DND-41 (cell line): ENCODE measurements at places on chromosomes 11 and 22.

DNA sequence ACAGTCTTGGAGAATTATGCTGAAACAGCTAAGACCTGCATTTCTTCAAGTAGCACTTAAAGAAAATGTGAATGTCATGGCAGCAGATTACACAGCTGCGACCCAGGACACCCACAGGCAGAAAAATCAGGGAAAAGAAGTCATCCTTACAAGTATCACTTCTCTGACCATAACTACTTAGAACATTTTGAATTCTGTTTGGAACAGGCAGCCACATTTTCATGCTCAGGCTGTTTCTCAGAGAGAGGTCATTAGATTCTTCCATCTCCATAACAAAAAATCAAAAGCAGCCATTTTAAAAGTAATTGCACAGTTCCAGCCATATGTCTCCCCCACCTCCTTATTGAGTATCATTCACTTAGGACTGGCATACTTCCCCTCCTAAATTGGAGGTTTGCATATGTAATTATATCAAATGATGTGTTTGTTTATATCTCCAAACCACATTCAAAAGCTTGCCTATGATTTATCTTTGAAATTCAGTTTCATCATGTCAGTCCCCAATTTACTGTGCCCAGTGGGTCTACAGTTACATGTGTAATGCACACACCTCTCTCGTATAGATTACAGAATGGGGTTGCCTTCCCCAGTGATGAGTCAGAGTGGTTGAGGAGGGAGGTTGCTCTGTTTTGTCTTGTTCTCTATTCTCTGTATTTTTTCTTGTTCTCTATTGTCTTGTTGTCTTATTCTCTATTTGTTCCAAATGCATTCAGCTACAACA lies 276.5 kb upstream of the MTNR1B start:
- DNase-seq: no peak

DNA sequence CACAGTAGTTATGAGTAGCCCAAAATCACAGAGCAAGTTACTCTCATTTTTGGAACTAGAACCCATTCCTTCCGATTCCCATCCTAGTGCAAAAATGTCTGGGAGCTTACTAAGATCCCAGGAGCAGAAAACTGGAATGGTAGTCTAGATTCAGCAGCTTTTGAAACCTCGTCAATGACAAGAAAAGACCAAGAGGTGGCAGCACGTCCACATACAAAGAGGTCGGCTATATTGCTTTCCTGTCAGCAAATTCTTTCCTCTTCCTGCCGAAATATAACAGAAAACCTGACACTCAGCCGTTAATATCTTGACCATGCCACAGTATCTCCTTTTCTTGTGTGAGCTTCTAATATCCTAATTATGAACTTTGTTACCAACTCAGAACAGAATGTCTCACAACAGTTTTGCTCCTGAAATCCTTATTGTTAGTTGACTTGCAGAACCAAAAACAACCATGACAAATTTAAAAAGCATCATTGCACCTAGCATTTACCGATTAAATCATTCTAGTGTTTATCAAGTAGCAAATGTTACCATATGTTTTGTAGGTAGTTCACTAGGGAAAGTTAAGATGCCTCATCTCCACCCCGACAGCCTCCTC lies 92.8 kb upstream of the OR9G4 start:
- peak; percentile 48 for DNase-seq

DNA sequence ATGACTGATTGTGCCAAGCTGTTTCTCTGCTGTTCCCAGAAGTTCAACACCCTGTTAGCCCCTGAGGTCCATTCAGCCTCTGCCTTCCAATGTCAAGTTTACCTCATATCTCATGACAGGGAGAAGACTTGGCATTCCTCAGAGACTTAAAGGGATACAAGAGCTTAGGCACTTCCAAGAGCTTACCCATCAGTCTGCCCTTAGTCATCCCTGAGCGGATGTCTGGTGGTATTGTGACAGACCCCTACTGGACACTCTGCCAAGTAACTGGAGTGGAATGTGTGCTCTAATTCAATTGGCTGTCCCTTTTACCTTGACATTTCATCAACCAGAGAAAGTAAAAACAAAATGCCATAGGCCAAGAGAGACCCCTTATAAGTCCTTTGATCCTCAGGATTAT lies 151.5 kb downstream of the AASDHPPT start:
- no peak for DNase-seq

GRCh38 chr22:27554106-27554811 lies 247.3 kb downstream of the MN1 start:
- no peak for DNase-seq

DNA sequence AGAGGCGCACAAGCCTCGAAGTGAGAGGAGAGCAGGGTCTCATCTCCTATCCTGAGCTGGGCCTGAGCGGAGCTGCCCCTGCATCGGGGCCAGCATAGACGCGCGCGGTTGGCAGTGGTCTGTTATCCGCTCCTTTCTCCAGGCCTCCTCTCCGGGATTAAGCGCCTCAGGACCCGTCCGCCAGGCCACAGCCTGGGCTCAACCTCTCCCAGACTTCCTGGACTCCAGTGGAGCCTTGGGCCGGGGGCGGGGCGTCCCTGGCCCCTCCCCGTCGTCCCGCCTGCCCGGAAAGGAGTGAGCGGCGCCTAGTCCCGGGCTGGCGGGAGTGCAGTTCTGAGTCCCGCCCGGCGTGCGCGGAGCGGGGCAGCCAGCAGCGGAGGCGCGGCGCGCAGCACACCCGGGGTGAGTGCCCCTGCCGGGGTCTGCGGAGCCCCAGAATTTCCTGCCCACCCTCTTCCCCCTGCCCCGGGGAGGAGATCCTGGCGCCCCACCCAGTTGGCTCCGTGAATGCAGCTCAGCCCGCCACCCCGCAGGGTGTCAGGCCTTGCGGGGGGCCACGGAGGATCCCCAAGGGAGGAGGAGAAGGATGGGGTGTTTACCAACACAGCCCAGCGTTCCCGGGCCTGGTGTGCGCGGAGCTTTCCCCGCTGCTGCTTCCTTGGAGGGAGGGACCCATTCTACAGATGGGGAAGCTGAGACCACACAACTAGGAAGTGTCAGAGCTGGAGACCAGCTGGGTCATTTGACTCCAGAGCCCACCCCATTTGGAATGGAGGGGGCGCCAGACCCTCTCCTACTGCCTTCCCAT lies at the start of gene TCIRG1:
Gene TCIRG1 (plus strand): TSS at position 308 of the 808 bp plus-strand sequence. CDS start 2,247 bp downstream, outside the sequence.
- peak; percentile 23 for DNase-seq

GRCh38 chr22:40463017-40463631 lies 92.7 kb downstream of the SGSM3 start:
- peak; percentile 67 for DNase-seq

DNA sequence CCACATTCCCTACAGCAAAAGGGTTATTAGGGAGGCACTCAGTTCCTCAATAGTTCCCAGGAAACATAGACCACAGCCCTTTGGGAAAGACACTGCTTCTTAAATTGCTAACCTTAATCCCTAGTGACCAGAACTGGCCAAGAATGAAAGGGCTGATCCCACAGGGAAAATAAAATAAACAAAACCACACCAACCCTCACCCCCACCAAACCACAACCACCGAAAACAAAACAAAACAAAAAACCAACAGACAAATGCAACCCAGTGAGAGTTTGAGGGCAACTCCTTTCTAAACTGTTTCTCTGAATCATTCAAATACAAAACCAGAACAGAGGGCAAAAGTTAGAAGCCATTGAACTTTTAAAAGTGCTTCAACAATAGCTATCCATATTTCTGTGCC lies 57.2 kb downstream of the NAV2 start:
- no peak for DNase-seq

DNA sequence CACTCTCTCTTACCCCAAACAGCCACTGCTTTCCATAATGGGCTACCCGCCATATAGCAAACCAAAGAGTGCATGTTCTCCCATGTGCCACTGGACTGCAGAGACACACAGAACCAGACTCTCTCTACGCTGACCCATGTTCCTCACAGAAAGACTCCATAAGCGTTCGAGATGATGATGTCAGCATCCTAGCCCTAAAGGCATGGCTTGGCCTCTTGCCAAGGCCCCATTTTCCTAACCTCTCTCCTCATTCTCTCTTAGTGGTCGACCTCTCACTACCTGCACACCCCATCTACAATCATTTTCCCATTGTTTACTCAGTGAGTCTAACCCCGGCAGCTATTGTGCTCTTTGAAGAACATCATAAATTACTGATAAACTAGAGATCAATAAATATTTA lies 4.9 kb downstream of the NDUFC2 start:
- no peak for DNase-seq

- no peak for DNase-seq
These were observed 31.3 kb downstream of the JAM3 start for GRCh38 chr11:134100171-134100570.

DNA sequence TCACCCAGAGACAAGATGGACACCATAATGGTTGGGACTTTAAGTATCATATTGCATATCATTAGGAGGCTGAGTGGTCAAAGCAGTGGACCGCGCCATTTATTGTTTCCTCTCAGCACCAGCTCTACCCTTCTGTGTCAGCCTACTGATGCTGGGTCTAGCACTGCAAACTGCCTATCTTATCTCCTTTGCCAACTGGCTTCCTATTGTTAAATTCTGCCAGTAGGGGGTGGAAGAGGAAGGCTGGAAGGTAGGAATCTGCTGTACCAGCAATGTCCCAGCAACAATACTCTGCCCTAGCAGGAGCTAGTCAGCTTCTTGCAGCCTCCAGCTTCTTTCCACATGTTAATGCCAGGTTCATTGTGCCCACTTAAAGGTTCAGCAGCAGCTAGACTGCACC lies 367.1 kb upstream of the PDGFD start:
- peak; percentile 18 for DNase-seq

GRCh38 chr11:76773921-76774361 lies 9.2 kb upstream of the TSKU start:
- DNase-seq: no peak

DNA sequence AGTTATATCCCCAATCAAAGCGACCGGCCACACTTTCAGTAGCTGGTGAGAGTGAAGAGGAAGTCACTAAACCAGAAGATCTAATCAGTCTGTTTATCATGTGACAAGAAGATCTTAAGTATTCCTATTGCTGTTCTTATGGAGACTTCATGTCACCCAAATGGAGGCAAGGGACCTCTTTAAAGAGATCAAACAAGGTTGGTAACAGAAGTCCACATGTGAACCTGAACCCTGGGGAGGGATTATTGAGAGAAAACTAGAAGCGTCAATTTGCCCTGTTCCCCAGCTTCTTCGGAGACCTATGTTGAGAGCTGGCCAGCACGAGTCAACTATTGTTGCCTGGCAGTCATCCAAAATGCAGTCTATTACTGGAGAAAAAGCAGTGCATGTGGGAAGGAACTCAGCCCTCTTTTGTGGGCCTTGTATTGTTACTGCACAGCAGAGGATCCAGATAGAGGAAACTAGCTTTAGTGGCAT lies 76.9 kb upstream of the CTSC start:
- peak; percentile 72 for DNase-seq

DNA sequence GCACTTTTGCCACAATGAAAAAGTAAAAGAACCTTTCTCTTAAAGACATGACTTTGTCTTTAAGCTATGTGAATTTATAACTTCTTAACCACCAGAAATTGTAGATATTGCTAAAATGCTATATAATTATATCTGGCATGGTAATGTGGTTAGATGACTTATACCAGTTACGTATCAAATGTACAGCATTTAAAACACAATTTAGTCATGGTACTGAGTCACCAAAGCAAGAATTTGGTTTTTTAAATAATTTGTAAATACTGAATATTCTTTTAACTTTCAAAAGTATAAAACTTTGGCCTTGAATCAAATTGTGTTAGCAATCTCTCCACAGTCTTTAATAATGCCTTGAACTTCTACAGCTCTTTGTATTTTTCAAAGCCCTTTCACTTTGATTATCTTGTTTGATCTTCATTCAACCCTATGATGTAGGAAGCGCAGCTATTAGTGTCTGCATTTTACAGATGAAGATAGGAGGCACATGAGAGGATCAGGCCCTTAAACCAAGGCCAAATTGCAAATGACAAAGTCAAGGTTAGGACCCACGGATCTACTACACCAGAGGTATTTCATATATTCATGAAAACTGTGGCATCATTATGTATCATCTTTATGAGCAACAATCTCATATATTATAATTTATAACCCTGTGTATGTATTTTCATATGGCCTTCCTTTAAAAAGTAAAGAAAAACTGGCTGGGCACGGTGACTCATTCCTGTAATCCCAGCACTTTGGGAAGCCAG lies 4.4 kb upstream of the SYTL2 start:
- DNase-seq: no peak

DNA sequence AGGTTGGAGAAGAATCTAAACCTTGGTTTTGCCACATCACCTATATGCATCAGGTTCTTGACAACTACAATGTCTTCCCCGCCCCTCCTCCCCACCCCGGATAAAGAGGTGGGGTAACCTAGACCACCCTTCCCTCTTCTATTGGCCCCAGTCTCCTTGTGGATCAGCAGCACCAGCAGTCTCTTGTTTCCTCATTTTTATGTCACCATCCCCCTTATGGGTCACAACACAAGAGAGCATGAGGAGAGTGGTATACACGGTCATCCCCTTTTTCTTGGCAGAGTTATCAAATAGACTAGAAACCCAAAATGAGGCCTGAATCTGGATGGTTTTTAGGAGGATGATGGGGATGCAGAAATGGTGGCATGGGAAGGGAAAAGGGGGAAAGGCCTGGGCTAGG lies 1.2 kb downstream of the MS4A4E start:
- DNase-seq: no peak

DNA sequence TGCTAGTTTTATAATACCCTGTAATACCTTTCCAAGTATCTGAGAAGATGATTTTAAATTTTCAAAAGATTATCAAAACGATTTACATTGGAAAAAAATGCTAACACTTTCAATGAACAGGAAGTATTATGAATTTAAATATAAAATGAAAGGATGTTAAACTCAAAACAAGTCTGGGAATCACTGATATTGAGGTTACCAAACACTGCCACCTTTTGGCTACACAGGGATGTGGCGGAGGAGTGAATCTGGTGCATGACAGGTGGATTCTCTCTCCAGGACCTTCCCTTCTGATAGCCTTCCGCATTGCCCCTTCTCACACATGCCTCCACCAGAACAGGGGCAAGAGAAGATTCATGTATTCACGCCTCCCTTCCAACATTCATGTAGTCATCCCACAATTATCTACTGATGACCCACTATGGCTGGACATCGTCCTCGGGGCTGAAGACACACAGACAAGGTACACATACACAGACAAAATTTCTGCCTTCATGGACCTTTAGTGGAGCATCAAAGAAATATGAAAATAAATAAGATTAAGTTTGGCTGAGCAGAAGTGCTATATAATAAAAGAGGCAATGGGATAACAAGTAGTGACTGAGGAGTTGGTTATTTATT lies 34.7 kb downstream of the ATG16L2 start:
- DNase-seq: peak; percentile 64
